T-cell (primary cell): ENCODE measurements at places on chromosomes 2 and 18.

GRCh38 chr18:23230686-23231085 lies 95.4 kb downstream of the CABLES1 start:
- no peaks in the 10 kb centered on the region for H3K36me3 ChIP-seq
- H3K4me3 ChIP-seq = no peak overlapping the region
- peak overlapping the region; percentile 60 for H3K27ac ChIP-seq
- DNase-seq = no peak
- peaks cover 20% of the 10 kb centered on the region for H3K4me1 ChIP-seq

DNA sequence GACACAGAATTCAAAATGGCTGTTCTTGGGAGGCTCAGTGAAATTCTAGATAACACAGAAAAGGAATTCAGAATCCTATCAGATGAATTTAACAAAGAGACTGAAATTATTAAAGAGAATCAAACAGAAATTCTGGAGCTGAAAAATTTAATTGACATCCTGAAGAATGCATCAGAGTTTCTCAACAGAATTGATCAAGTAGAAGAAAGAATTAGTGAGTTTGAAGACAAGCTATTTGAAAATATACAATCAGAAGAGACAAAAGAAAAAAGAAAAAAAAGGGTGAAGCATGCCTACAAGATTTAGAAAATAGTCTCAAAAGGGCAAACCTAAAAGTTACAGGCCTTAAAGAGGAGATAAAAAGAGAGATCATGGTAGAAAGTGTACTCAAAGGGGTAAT lies 12.0 kb upstream of the RANBP2 start:
- H3K27me3 ChIP-seq = peaks cover 4% of the 10 kb centered on the region
- no peaks in the 10 kb centered on the region for H3K4me1 ChIP-seq
- DNase-seq = no peak
- no peak overlapping the region for H3K27ac ChIP-seq

- H3K27me3 ChIP-seq = no peaks in the 10 kb centered on the region
- H3K4me1 ChIP-seq = peaks cover 6% of the 10 kb centered on the region
- H3K4me3 ChIP-seq = no peak overlapping the region
- H3K36me3 ChIP-seq = no peaks in the 10 kb centered on the region
- H3K27ac ChIP-seq = no peak overlapping the region
Observed at GRCh38 chr2:134912361-134912760, 6.3 kb upstream of the CCNT2 start.

- H3K4me3 ChIP-seq = peak overlapping the region; percentile 17
- peaks cover 13% of the 10 kb centered on the region for H3K4me1 ChIP-seq
- H3K36me3 ChIP-seq = no peaks in the 10 kb centered on the region
- peaks cover 16% of the 10 kb centered on the region for H3K27me3 ChIP-seq
- no peak for DNase-seq
Observed at GRCh38 chr2:120441744-120442471, 96.0 kb downstream of the INHBB start.
